NCI-H187 treated with DMSO at 0.1 percent for 48 hours (cell line): ENCODE measurements at places on chromosomes 1 and 21.

DNA sequence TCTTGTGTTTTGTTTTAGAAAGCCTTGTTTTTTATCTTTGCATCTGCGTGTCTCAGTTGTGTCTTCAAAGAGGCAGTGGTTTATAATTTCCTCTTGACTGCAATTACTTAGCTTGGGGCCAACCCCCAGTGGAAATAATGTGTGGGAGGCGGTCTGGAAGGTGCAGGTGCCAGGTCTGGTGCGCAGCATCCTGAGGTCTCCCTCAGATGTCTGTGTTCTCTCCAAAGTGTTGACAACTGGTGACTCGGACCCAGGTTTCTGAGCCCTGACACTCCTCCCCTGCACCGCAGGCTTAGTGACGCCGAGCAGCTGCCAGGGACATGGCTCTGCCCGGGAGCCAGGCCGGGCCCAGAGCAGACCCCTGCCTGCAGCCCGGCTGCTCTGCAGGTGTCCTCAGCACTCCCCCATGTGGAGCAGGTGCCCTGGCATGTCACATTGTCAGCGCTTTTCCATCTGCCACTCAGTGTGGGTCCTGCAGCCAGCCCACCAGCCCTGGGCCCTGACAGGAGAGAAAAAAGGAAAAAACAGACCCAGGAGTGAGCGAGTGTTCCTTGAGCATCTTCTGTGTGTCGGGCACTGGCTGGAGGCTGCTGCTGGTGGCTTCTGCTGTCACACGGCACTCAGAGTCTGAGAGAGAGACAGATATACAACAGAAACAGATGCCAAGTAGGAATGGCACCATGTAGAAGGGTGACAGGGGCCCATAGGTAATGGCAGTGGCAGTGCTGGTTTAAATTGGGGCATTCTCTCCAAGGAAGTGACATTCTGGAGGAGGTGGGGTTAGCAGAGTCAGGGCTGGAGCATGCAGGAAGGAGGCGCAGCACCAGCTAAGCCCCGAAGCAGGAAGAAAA, 24.8 kb upstream of the SELENON start:
- DNase-seq: no peak

GRCh38 chr1:247090455-247090854, 11.8 kb upstream of the ZNF670 start:
- DNase-seq: no peak

GRCh38 chr1:25944986-25945385, 38.8 kb upstream of the STMN1 start:
- no peak for DNase-seq

- no peak for DNase-seq
Measured at GRCh38 chr1:147500309-147500839, 40.9 kb upstream of the BCL9 start.

GRCh38 chr1:221316491-221317056, 425.3 kb downstream of the DUSP10 start:
- DNase-seq: no peak

GRCh38 chr1:90936731-90937130, 85.1 kb downstream of the ZNF644 start:
- no peak for DNase-seq

DNA sequence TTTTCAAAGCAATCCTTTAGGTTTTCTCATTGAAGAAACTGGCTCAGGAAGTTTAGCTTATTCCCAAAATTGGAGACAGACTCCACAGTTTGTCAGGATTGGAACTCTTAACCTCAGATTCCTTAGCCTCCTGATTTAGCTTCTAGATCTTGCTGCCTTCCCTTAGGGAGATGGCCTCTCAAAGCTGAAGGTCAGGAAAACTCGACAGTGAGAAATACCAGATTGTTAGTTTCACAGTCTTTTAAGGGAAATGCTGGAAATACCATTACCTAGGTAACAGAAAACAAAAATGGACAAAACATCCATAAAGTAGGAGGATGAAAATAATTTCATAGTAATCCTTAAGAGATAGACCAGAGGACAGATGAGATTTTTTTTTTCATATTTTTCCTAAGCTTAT, 7.8 kb downstream of the RASAL2 start:
- DNase-seq: no peak

DNA sequence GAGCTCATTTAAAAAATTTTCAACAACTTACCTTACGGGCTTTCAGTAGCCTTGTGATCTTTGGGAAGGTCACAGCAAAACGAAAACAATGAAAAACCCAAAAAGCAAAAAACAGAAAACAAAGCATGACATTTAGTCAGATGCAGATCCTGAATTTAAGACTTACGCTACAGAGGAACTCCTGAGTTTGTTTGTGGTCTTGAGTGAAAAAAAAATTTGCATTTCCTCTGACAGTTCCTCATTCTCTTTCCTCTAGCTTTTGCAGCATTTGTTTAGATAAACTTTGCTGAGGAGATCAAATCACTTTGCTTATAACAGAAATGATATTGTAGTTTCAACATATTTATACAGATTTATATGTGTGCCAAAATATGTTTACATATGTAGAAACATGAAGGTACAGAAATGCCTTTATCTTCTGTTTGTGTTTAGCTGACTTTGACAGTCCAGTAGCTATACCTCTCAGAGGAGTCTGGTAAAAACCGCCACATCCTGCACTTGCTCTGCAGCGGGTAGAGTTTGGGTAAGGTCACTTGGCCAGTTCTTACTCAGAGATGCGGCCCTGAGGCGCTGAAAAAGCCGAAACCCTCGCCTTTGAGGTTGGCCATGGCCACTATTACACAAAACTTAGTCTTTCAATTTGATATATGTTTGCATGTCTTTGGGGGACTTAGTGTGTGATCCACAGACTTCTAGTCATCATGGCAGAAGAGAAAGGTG, 142.5 kb downstream of the TNR start:
- DNase-seq: no peak

- DNase-seq: no peak
Measured at GRCh38 chr1:101479945-101480344, 243.1 kb downstream of the S1PR1 start.

DNA sequence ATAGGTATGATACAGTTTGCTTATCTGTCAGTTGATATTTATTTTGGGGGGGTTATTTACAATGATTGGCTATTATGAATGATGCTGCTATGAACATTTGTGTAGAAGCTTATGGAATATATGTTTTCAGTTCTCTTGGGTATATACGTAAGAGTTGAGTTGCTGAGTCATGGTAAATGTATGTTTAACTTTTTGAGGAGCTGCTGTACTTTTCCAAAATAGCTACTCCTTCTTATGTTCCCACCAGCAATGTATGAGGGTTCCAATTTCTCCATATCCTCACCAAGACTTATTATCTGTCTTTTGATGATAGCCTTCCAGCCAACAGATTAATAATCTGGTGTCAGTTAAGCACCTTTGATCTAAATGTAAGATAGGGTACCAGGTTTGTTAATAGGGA, 11.9 kb downstream of the SOAT1 start:
- no peak for DNase-seq

- DNase-seq: no peak
Measured at GRCh38 chr21:46111857-46112724, 14.2 kb downstream of the COL6A2 start.

GRCh38 chr21:38751379-38752050, 54.2 kb upstream of the ETS2 start:
- DNase-seq: no peak

DNA sequence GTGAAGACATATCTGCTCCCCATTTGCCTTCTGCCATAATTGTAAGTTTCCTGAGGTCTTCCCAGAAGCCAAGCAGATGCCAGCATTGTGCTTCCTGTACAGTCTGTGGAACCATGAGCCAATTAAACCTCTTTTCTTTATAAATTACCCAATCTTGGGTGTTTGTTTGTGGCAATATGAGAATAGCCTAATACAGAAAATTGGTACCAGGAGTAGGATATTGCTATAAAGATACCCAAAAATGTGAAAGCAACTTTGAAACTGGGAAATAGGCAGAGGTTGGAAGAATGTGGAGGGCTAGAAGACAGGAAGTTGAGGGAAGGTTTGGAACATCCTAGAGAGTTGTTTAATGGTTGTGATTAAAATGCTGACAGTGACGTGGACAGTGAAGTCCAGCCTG, 90.8 kb downstream of the HHIPL2 start:
- no peak for DNase-seq

DNA sequence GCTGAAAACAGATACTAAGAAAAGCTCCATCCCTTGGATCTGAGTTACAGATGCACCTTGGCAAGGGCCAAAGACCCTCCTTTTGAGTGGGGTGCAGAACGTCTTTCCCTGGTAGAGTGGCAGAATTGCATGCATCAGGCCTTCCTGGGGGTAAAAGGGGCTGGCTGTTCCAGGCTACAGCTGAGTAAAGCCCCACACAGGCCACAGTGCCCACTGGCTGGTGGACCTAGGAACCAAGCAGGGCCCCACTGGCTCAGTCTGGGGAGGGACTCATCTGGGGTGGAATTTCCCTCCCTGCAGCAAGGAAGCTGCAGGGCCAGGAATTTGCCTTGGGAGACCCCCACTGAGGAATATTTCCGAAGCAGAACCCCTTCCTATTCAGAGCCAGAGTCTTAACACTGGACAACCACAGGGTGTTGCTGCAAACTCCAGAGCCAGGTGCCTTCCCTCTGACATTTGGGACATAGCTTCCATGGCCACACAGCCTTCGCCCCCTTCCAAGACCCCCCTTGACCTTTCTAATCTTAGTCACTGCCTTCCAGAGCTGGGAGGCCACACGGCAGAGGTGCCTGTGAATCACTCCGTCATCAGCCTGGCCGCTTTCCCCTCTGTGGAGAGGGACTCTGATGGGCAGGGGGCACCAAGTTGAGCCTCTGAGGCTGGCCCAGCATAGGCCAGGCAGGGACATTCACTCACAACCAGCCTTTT, 52.5 kb downstream of the LACTBL1 start:
- no peak for DNase-seq

- no peak for DNase-seq
Measured at GRCh38 chr1:233704170-233704897, 90.4 kb downstream of the KCNK1 start.

GRCh38 chr1:19949016-19949415, 25.6 kb upstream of the PLA2G2E start:
- no peak for DNase-seq

DNA sequence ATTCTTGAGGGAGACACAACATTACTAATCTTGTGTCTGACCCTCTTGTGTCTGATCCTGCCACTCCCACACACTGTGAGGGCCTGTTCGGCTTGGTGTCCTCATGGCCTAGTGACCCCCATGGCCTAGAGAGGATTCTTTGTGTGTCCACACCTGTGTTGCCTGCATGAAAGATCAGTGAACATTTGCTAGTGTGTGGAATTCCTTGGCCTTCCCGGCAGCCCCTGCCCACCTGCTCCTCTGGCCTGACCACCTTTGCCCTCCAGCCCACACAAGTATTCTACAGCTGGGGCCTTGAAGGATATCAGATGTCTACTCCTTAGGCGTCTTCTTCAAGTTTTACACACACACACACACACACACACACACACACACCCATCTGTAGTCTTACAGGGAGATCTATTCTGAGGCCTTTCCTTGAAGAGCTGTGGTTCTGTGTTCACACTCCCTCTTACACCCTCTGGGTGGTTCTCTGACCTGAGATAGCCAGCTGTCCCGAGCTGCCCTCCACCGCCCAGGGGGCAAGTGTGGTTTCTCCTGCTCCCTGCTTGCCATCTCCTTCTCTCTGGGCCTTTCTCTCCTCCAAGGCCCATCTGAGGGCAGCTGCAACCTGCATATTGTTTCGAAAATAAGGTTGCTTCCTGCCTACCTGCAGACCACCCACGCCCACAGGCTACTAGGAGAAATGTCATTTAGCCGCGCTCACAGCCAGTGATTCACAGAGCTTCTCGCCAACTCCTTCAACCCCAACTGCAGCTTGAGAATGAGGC, 45.4 kb downstream of the CD247 start:
- DNase-seq: no peak

- DNase-seq: no peak
Measured at GRCh38 chr1:23592209-23592892, 33.0 kb upstream of the ID3 start.

DNA sequence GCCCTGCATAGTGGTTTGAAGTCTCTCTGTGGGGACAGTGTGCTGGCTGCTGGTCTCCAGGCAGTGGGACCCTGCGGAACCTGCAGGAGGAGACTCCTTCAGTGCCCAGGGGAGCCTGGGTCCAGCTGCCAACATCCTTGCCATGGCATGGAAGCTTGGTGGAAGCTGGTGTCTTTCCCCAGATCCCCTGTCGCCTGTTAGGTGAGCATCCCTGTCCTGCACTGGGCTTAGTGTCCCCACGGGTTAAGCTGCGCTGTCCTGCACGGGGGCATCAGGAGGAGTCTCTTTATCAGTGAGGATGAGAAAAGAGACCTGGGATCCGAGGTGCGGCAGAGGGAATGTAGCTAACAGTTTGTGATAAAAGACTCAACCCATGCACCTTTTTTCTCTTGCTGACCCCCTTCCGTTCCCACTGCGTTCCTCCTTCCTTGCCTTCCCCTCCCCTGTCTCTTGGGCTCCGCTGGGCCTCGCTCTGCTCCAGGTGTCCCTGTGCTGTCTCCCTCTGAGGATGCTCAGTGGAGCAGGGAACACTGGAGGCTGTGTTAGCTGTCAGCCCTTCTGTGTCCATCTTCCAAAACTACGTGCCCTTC, 59.3 kb downstream of the SLC37A1 start:
- DNase-seq: no peak

DNA sequence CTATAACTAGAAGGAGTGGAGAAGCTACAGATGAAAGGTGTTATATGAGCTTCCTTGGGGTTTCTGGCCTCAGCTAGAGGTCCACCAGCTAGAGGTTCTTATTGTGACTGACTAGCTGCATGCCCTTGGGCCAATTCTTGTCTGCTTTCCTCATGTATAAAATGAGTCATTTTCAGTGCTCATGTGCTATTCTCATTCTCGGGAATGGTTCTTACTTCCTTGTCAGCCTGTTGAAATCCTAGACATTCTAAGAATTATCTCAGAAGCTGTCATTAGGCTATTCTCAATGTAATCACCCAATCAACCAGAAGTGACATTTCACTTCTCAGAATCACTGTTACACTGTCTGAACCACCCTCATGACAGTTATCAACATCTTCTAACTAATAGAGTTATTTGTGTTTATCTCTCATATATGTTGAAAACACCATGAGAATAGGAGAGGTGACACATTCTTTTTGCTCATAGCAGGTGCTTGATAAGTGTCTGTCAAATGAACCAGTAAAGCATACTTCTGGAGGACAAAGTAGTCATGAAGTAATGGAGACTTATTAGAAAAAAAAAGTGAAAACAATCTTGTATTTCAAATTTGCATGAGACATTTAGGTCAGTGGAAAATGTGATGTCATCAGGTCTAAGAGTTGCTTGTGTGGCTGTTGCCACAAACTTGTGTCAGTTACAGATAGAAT, 122.8 kb upstream of the IVNS1ABP start:
- no peak for DNase-seq

DNA sequence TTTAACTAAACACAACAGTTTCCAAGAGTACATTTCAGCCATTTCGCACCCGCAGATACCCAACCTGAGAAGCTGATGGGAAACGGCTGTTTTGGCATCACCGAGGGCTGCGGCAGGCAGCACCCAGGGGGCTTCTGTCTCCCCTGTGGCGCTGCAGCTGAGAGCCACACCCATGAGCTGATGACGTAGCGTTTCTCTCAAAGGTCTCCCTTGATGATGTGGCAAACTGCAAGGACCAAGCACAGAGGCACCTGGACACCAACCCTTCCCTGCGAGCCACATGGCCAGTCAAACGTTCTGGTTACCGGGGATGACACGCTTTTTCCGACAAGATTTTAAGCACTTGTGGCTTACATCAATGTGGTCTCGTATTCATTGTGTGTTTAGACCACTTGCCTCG, 150.8 kb upstream of the ERG start:
- no peak for DNase-seq

- no peak for DNase-seq
Measured at GRCh38 chr1:161119092-161119903, 1.4 kb downstream of the NIT1 start.
